ENCODE measurements at places on chromosomes 3 and 15.

DNA sequence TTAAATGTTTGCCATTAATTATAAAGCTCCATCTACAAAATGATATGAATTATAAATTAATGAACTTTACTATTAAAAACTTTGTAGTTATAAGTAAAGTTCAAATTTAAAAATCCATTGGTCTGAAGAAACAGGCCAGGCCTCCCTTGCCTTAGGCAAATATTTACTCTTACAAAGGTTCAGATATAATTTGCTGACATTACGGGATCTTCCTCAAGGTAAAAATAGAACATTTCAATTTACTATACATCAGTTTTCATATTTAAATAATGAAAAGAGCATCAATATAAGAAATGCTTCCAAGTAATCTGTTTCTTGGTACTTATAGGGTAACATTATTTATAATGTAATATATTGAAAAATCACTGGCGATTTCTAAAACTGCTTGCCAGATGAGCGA, 3.7 kb downstream of the CMTM6 start:
- no peak for DNase-seq

DNA sequence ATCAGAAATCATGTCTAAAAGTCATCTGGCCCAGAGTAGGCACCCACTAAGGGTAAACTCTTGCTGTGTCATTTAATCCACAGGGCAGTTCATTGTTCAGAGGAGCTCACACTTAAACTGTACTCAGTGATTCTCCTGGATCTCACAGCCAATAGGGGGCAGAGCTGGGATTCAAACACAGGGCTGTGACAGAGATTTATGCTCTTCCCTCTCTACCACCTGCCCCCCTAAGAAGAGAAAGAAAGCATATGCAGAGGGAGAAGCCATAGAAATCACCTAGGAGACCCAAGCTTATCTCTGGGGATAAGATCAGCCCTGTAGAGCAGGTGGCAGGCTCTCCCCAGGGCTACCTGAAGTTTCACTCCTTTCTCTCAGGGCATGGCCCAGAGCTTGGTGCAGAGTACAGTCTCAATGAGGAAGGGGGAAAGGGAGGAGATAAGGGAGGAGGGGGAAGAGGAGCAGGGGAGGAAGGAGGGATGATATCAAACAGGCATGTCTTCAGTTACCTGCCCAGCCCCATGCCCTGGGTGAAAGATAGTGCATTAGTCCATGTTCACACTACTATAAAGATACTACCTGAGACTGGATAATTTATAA, 51.8 kb upstream of the ADPGK start:
- DNase-seq, result no peak

- no peak for DNase-seq
Measured at GRCh38 chr3:65950340-65951326, 88.1 kb downstream of the MAGI1 start.

DNA sequence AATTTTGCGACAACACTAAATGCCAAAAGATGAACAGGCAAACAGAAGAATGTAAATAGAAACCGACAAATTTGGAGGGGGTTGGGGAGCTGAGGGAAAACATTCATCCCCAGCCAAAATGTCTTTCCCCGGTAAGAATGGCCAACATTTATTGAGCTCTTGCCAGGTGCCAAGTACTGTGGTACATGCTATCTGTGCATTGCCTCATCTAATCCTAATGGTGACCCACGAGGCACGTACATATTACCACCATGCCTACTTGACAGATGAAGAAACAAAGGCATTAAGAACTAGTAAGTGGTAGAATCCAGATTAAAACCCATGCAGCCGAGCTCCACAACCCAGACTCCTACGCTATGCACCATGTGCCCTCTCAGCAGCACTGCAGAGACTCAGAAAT, 205.7 kb downstream of the STT3B start:
- DNase-seq, result no peak

- DNase-seq, result no peak
Measured at GRCh38 chr3:83500931-83501330, 1457.9 kb upstream of the CADM2 start.

GRCh38 chr15:40055576-40056293, 16.8 kb upstream of the SRP14 start:
- DNase-seq, result no peak

GRCh38 chr15:88388686-88389085, 78.5 kb downstream of the MRPL46 start:
- DNase-seq, result no peak

DNA sequence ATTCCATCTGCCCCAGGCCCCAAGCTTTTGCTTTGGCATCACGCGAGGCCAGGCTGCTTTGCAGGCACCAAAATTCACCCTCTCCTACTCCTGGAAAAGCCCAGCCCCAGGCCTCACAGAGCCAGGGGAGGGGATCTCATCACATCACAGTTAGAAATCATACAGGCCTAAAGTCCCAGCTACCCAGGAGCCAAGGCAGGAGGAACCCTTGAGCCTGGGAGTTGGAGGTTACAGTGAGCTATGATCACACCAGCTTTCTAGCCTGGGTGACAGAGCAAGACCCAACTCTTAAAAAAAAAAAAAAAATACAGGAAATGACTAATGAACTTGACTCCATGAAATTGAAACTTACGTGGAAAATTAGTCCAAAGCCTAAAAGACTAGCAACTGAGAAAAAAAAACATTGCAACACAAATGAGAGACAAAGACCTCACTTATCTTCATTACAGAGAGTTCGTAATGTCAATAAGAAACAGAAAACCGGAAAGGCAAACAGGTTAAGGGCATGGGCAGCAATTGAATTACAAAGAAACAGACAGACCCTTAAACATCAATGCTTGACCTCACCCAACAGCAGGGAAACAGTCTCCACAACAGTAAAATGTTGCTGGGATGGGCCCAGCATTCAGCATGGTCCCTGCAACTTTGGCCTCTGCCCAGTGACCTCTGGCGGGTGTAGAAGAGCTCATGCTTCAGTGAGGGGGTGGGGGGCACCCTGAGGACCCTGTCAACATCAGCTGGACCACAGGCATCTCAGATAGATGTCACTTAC, 151.5 kb downstream of the LRRK1 start:
- DNase-seq, result no peak

All from NCI-H2227 treated with DMSO at 0.1 percent for 48 hours (cell line).